Mammary epithelial cell (primary cell): ENCODE measurements at places on chromosomes 4 and X.

- peak; percentile 3 for DNase-seq
These were observed 182.3 kb downstream of the RPA4 start for GRCh38 chrX:97065973-97066372.

DNA sequence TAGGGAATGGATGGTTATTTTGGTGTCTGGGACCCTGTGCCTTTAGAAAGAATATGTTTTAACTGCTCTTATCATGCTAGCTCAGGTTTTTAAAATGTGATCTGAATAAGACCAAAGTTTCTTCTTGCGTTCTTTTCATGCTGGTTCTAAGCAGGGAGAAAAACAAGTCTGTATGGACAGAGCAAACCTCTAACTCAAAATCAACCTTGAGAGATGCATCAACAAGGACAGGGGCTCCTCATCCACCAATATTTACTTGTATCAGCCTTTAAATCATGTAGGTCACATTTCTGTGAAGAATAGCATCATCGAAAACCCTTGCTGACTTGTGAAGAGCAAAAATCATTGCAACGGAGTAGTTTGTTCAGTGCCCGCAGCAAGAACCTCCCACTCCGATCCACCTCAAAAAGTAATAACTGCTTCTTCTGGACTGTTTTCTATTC is 1.2 kb downstream of the ATP10D start:
- no peak for DNase-seq

DNA sequence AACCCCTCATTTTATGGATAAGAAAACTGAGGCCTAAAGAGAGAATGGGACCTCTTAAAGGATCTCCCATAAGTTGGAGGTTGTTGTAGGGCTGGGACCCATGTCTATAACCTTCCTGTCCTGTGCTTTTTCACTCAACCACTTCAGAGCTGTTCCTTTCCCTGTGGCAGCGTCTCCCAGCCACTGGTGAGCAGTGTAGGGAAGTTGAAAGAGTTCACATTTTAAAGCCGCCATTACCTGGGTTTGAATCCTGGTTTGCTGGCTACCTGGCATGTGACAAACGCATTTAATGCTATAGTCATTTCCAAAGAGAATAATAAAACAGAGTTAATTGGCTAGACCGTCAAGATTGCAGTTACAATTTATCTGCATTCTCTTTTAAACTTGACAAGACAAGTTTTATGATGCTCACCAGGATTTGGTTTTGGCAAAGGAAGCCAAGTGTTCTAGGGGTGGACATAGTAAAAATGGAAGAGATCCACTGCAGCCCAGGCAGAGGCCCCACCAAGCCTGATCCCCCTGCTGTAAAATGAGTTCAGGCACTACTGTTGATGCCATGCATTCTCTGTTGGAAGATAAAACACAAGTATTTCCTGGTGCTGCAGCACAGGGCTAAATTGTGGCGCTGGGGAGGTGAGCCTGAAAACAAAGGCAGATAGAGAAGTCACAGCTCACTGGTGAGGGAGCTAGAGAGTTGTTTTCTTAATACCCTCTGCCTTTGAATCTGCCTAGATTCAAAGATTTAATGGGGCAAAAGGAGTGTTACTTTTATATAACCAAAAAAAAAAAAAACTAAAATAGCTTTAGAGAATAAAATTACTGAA is 218.7 kb downstream of the NWD2 start:
- no peak for DNase-seq

DNA sequence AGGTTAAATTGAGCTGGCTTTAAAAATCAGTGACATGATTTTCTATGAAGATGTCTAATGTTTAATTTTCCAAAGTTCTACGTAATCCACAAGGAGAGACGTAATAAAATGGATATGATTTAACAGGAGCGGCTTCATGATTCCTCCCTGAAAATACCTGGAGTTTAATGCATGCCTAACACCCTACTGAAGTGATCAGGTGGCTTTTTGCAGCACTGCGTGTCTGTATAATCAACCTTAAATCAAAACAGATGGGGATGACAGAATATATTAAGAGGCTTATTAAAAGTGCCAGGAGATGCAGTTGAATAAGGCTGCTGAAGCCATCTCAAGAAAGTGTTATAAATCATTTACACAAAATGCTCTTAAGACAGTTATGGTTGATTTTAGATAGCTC is 112.4 kb upstream of the TLR3 start:
- DNase-seq = no peak

DNA sequence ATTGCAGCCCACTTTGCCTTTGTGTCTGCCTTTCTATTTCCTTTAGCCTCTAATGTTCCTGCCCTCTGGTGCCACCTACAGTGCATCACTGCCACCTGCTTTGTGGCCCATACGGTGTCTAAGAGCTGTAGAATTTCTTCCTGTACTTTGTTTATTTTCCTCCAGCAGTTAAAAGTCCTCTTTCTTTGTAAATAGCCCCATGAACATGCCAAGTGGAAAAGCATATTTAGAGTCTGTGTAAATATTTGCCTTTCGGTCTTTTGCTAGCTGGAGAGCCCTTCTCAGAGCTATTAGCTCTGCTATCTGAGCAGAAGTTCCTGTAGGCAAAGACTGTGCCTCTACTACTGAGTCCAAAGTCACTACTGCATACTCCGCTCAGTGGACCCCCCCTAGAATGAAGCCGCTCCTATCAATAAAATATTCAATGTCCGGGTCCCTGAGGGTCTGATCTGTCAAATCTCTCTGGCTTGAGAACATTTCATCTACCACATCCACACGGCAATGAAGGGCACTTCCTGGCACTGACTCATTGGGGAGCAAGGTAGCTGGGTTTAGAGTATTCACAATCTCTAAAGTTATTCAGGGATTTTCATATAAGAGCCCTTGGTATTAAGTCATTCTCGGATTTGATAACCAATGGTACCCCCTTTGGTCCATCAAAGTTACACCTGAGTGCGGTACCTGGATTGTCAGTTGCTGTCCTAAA is 36.3 kb downstream of the SULT1E1 start:
- DNase-seq = peak; percentile 34

DNA sequence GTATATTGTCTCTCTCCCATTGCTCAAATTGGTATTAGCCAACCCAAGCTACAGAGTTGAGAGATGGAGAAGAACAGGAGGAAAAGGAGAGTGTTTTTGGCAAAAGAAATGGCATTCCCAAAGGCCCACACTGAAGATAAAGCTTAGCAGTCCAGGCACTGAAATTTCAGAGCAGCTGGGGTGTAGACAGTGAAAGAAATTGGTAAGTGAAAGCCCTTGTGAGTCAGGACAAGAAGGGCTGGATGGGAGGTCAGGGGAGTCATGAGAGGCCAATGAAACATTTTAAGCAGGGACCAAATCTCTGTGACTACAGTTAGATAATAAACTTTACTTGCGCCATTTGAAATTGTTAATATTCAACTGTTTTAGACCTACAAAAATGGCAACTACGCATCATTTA is 177.7 kb downstream of the ADAMTS3 start:
- DNase-seq = no peak

DNA sequence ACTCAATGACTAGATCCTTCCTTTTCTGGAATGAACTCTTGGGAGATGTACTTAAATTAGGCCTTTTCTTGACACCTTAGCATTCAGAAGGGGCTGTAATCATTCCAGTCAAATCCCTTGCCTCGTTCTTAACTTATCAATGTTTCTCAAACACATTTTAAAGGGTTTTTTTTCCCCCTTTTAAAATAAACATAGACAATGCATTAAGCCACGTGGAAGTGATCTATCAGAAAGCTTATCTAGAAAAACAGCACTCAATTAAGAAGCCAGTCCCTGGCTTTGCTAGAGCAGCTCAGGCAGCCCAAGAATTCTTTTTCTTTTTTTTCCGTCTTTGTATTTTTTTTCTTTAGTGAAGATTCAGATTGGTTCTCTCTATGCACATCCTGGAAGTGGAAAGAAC is 118.2 kb downstream of the PCDH7 start:
- DNase-seq = no peak

GRCh38 chr4:142582340-142582739 is 263.8 kb downstream of the INPP4B start:
- DNase-seq = no peak

GRCh38 chr4:3644849-3645627 is 112.8 kb upstream of the LRPAP1 start:
- DNase-seq = no peak

- no peak for DNase-seq
These were observed 127.0 kb downstream of the CCNG2 start for GRCh38 chr4:77284036-77284435.

DNA sequence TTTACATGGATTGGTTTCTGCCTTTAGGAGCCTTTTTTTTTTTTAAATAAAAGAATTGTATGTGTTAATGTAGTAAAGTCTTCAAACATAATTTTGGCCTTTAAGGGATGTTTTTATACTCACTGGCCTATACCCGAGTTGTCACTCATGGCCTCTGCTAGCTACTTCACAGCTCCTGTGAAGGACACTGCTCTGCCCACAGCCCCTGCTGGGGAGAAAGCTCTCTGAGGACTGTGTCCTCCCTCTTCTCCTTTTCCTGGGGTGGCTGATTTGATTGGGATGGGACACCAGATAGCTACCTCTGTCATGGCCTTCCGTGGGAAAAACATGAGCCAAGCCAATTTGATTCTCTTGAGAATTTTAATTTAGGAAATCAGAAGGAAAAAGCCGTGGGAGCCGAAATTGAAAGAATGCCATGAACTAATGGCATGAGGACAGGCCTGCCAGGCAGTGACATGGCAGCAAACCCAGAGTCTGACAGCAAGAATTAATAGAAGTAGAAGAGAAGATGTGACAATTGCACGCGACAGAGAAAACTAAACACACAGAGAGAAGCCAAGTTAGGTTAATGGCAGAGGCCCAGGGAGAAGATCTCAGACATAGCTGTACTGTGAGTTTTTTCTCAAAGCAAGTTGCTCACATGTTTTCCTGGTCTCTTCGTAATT is 81.4 kb downstream of the ARHGAP10 start:
- DNase-seq = no peak

- peak; percentile 52 for DNase-seq
These were observed 245.0 kb upstream of the IGFBP7 start for GRCh38 chr4:57355101-57355665.

DNA sequence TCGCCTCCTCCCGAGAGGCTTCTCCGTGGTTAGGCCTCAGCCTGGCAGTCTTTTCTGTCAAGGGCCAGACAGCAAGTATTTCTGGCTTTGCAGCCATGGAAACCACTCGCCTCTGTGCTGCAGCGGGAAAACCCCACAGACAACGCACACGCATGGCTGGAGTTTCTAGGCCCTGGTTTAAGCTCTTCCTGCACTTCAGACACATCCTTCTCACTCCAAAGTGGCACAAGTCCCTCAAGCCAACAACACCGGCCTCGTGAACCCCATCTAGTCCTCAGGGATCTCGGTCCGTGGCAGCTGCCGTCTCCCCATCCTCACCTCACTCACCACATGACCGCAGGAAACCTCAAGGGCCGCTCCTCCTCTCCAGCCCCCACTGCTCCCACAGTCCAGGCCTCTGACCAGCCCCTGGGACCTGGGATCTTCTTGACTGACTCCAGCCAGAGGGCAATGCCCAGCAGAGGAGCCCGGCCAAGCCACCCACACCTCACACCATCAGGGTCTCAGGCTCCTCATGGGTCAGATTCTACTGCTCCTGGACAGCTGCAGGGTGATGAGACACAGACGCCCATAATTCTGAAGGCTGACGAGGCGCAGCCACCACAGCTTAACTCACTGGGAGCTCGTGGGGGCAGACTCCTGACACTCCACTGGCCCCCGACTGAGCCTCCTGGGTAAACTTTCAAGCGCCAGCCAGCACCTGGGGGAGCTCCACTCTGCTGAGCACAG is 21.7 kb downstream of the LETM1 start:
- DNase-seq = no peak

DNA sequence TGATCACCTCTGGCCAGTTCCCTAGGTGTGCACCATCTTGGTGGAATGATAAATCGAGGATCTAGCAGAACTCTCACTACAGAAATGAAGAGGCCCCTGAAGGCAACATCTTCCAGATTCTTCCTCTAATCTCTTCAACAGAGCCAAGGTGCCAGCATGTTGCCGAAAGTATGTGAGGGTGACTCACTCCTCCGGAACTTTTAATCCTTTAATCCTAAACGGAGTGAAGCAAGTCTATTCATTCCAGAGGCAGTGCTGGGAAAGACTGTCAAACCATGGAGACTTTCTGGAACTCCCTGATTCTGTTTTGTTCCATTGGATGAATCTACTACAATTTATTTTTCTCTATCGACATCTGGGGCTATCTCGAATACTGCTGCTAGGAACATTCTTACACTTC is 68.7 kb downstream of the SUPT20HL2 start:
- DNase-seq = peak; percentile 46

DNA sequence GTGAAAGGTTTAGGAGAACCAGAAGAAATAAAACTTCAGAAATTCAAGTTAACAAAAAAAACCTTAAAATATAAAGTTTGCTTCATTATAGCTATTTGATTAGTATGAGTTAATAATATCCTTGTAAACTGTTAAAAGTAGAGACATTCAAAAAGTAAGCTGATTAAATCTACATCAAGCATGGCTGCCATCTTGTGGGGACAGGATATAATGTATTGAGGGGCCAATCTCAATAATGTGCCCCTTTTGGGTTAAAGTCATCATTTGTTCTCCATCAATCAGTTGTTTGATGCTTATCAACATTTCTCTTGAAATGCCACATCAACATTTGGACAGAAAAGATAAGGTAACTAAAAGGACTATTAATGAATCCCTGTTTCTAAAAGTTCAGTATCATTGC is 4.6 kb upstream of the GRID2 start:
- peak; percentile 4 for DNase-seq

- no peak for DNase-seq
These were observed 281.4 kb upstream of the FRG1 start for GRCh38 chr4:189659287-189659686.

DNA sequence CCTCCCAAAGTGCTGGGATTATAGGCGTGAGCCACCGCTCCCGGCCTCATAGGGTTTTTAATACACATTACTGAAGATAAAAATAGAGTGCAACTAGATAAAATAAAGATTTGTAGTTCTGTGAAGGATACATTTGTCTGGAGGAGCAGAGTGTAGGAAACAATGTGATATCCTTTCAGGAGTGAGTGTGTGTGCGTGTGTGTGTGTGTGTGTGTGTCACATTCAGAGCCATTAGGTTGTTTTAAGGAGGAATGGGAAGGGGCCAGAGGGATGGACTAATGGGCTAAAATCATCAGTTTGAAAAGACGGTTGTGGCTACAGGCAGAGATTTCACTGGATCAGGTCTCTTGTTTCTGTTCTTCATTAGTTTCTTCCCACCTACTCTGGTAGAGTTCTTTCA is 40.0 kb downstream of the RBPJ start:
- DNase-seq = no peak

DNA sequence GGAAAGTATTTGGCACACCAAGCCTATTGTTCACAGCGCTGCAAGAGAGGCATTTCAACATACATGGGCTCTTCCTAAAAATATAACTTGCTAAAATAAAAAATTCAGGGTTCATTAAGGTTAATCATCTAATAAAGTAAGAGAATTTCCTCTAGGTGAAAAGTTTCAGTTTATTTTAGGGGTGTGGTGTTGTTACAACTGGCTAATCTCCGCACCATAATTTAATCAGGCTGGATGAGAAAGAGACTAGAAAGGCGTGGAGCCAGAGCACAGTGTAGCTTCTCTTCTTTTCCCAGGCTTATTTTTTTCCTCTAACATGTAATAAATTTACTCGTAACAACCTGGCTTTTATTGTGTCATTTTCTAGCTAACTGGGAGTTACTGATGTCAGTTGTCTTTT is 47.9 kb downstream of the FHL1 start:
- DNase-seq = no peak

- DNase-seq = no peak
These were observed 29.1 kb upstream of the HTRA3 start for GRCh38 chr4:8240211-8241041.

- DNase-seq = no peak
These were observed 181.7 kb downstream of the GABRB1 start for GRCh38 chr4:47213106-47213505.

- DNase-seq = no peak
These were observed 244.4 kb upstream of the JADE1 start for GRCh38 chr4:128565054-128565453.

GRCh38 chrX:12868747-12869146 is 1.9 kb downstream of the TLR7 start:
- no peak for DNase-seq
